ENCODE measurements at places on chromosomes 5 and 9.

DNA sequence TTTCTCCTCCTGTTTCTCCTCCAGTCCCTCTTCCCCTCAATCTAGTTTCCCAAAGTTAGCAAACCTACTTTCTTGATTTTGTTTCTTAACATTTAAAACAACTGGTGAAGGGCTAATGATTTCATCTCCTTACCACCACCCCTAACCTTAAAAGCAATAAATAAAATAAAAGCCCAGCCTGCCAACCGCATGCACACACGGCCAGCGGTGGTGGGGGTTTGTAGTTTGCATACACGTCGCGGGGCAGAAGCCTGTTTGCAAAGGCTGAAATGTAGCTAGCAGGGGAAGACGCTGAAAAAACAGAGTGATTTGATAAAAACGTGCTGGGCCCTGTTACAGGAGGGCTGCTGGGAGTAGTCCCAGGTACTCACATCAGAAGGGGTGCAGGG lies 1.9 kb upstream of the DMRT2 start:
- H3K4me3 ChIP-seq, result peak overlapping the region; percentile 54
- no peaks in the 10 kb centered on the region for H3K36me3 ChIP-seq
- peaks cover 72% of the 10 kb centered on the region for H3K27me3 ChIP-seq
- no peak for DNase-seq
- no peak overlapping the region for H3K27ac ChIP-seq

GRCh38 chr5:96636594-96636993 lies 25.6 kb upstream of the CAST start:
- H3K4me3 ChIP-seq, result no peak overlapping the region
- no peaks in the 10 kb centered on the region for H3K4me1 ChIP-seq
- H3K27ac ChIP-seq, result no peak overlapping the region
- no peaks in the 10 kb centered on the region for H3K36me3 ChIP-seq
- H3K27me3 ChIP-seq, result no peaks in the 10 kb centered on the region

DNA sequence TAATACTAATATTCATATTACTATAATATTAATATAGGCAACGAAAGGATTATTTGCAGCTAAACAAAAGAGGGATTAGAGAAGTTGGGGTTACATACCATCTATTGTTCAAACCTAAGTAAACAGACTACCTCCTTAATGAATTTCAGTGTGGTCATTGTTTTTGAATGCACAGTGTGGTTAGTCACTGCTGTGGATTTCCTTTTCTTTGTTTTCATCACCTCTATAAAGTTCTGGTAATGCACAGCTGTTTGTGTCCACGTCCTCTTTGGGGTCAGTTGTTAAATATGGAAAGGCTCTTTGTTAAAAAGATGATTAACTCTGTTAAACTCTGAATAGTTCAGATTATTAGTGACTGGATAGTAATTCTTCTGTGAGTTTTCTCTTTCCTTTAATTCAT lies 233.6 kb downstream of the MAST4 start:
- peaks cover 6% of the 10 kb centered on the region for H3K4me1 ChIP-seq
- no peak overlapping the region for H3K27ac ChIP-seq
- no peak for DNase-seq
- no peaks in the 10 kb centered on the region for H3K36me3 ChIP-seq
- no peaks in the 10 kb centered on the region for H3K27me3 ChIP-seq

- H3K27ac ChIP-seq, result no peak overlapping the region
- H3K27me3 ChIP-seq, result no peaks in the 10 kb centered on the region
- peaks cover 5% of the 10 kb centered on the region for H3K4me1 ChIP-seq
- H3K4me3 ChIP-seq, result no peak overlapping the region
- no peak for DNase-seq
Measured at GRCh38 chr5:132181011-132181629, 46.5 kb downstream of the P4HA2 start.

GRCh38 chr5:17364987-17365810 lies 132.8 kb upstream of the TAF11L2 start:
- DNase-seq, result no peak
- no peaks in the 10 kb centered on the region for H3K27me3 ChIP-seq
- no peak overlapping the region for H3K4me3 ChIP-seq
- no peaks in the 10 kb centered on the region for H3K4me1 ChIP-seq

GRCh38 chr9:107971241-107971640 lies 481.7 kb upstream of the KLF4 start:
- H3K27ac ChIP-seq, result no peak overlapping the region
- no peak overlapping the region for H3K4me3 ChIP-seq
- DNase-seq, result no peak
- H3K4me1 ChIP-seq, result no peaks in the 10 kb centered on the region
- no peaks in the 10 kb centered on the region for H3K36me3 ChIP-seq

DNA sequence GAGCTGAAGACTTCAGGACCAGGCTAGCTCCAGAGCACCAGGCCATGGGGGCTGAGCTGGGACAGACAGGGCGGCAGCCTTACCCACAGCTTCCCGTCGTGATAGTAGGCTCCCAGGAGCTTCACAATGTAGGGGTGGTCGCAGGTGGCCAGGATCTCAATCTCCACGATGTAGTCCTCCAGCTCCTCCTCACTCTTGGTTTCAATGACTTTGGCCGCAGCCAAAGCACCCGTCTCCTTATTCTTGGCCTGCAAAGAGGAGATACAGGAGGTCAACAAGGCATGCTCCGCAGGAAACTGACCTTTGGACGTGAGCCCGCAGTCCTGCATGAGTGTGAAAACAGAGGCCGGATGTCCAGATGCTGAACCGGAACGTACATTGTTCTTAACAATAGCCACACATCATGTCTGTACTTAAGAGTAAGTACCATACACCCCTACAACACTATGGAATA lies 31.5 kb downstream of the STK10 start:
- no peak overlapping the region for H3K27ac ChIP-seq
- DNase-seq, result no peak
- peaks cover 44% of the 10 kb centered on the region for H3K36me3 ChIP-seq
- H3K4me3 ChIP-seq, result no peak overlapping the region
- H3K4me1 ChIP-seq, result peaks cover 18% of the 10 kb centered on the region

- H3K27ac ChIP-seq, result peak overlapping the region; percentile 97
- peaks cover 16% of the 10 kb centered on the region for H3K4me1 ChIP-seq
- no peaks in the 10 kb centered on the region for H3K36me3 ChIP-seq
- peak; percentile 72 for DNase-seq
- H3K4me3 ChIP-seq, result peak overlapping the region; percentile 71
Measured at GRCh38 chr5:43041669-43042175, 1.6 kb upstream of the ANXA2R start.

GRCh38 chr5:57586649-57587048 lies 104.0 kb upstream of the ACTBL2 start:
- H3K4me1 ChIP-seq, result no peaks in the 10 kb centered on the region
- H3K27me3 ChIP-seq, result no peaks in the 10 kb centered on the region
- no peak for DNase-seq
- H3K27ac ChIP-seq, result no peak overlapping the region

GRCh38 chr5:103908336-103909080 lies 345.9 kb upstream of the NUDT12 start:
- no peaks in the 10 kb centered on the region for H3K4me1 ChIP-seq
- DNase-seq, result no peak
- no peaks in the 10 kb centered on the region for H3K27me3 ChIP-seq
- H3K36me3 ChIP-seq, result no peaks in the 10 kb centered on the region
- H3K4me3 ChIP-seq, result no peak overlapping the region
- H3K27ac ChIP-seq, result no peak overlapping the region

GRCh38 chr9:109150925-109151545 lies 16.0 kb downstream of the FRRS1L start:
- no peaks in the 10 kb centered on the region for H3K36me3 ChIP-seq
- no peak overlapping the region for H3K4me3 ChIP-seq
- H3K27me3 ChIP-seq, result no peaks in the 10 kb centered on the region
- H3K27ac ChIP-seq, result no peak overlapping the region
- H3K4me1 ChIP-seq, result no peaks in the 10 kb centered on the region

GRCh38 chr5:66477596-66477995 lies 118.6 kb upstream of the MAST4 start:
- H3K4me1 ChIP-seq, result no peaks in the 10 kb centered on the region
- H3K27ac ChIP-seq, result no peak overlapping the region
- H3K36me3 ChIP-seq, result no peaks in the 10 kb centered on the region
- no peak overlapping the region for H3K4me3 ChIP-seq

DNA sequence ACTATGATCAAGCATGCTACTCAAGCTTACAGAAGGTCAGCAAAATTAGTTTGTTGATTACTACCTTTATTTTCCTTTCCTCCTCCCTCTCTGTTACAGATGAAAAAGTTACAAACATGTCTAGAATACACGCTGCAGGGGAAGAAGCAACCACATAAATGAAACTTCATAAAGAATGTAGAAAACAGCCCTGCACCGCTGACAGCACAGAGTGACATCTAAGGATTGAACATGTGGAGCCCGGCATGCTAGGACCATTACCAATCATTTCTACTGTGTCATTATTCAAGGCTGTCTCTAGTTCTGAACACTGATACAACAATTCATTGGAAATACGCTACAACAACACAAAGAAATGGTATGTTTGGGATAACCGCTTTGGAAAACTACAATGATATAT lies 261.1 kb downstream of the MLLT3 start:
- peaks cover 5% of the 10 kb centered on the region for H3K36me3 ChIP-seq
- H3K27ac ChIP-seq, result no peak overlapping the region
- H3K4me3 ChIP-seq, result no peak overlapping the region
- H3K4me1 ChIP-seq, result no peaks in the 10 kb centered on the region

Data from effector memory CD4-positive, alpha-beta T cell (primary cell).